ENCODE measurements at places on chromosomes 13 and 19.
A peak's percentile ranks its signal among the peaks of the same experiment; 100 is the strongest.

GRCh38 chr13:85651440-85651839 is 147.8 kb downstream of the SLITRK6 start:
- DNase-seq = no peak

DNA sequence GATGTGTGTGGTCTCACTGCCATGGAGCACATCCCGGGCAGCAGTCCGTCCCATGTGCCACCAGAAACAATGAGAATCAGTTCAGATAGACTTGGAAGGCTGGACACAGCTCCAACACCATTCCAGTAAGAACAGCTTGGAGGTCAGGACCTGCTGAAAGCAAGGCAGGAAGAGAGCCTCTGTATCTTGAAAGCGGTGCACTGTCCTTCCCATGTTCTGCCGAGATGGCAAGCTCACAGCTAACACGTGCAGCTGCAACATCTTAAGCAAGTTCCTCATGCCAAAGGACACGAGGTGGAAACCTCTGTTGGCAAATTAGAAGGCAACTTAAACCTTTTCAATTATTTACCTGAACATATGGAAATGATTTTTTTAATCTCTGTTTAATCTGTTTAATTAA is 175.4 kb downstream of the DLEU7 start:
- no peak for DNase-seq

DNA sequence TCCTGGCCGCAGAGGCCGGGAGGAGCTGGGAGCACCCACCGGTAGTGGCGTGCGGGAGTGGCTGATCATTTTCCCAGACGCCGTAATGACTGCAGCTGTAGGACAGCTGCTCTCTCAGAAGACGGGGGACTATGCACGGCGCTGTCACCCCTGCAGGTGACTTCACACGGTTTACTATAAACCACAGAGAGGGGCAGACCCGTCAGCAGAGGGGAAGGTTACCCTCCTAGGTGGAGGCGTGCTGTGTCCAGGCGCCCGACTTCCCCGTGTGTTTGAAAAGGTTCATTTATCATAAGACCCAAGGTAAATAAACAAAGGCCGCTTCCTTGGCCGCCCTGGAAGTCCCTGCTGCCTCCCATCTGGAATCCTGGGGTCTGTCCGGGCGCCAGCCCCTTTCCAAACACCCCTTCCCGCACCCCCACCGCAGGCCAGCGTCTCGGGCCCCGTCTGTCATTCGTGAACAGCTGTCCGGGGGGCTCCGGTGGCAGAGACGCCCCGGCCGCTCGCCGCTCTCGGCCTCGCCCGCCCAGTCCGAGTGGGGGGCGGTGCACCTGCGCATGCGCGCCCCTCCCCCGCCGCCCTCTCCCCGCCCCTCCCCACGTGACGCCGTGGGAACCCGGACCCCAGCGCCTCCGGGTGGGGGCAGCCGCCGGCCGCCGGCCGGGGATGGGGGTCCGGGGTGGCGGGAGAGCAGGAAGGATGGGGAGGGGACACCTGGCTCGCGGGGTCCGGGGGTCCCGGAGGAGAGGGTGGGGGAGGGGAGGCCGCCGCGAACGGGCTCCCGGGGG is 915 bp downstream of the SHC2 start:
- peak; percentile 34 for DNase-seq

DNA sequence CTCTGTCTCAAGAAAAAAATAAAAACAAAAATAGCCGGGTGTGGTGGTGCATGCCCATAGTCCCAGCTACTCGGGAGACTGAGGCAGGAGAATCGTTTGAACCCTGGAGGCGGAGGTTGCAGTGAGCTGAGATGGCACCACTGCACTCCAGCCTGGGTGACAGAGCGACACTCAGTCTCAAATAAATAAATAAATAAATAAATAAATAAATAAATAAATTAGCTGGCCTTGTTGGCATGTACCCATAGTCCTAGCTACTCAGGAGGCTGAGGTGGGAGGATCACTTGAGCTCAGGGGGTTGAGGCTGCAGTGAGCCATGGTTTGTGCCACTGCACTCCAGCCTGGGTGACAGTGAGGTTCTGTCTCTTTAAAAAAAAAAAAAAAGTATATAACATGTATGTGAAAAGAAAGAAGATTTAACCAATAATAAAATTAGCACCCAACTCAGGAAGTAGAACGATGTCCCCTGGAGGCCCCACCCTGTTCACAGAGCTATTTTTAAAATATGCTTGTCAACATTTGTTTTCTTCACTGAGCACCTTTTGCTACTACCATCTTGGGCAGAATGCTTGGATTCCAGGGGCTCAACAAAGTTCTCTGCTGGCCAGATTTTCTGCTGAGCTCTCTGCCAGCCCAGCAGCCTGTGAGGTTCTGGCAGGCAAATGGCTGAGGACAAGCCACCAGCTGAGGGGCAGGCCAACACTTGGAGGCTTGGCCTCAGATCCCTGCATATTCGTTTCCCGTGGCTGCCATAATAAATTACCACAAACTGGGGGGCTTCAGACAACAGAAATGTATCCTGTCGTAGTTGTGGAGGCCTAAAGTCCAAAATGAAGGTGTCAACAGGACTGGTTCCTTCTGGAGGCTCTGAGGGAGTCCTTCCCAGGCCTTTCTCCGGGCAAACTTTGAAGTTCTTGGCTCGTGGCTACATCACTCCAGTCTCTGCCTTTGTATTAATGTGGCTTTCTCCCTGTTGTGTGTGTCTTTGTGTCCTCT is 5.2 kb downstream of the SLC25A42 start:
- no peak for DNase-seq

DNA sequence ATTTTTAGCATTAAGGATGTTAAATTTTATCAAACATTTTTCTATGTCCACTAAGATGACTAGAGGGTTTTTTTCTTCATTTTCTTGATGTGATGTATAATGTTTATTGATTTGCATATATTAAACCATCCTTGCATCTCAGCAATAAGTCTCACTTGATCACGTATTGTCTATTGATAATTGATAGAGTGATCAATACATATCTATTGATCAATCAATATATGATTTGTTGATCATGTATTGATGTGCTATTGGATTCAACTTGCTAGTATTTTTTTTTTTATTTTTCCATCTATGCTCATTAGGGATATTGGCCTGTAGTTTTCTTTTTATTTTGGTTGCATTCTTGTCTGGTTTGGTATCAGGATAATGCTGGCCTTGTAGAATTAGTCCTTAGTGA is 2202.0 kb downstream of the PCDH9 start:
- no peak for DNase-seq

DNA sequence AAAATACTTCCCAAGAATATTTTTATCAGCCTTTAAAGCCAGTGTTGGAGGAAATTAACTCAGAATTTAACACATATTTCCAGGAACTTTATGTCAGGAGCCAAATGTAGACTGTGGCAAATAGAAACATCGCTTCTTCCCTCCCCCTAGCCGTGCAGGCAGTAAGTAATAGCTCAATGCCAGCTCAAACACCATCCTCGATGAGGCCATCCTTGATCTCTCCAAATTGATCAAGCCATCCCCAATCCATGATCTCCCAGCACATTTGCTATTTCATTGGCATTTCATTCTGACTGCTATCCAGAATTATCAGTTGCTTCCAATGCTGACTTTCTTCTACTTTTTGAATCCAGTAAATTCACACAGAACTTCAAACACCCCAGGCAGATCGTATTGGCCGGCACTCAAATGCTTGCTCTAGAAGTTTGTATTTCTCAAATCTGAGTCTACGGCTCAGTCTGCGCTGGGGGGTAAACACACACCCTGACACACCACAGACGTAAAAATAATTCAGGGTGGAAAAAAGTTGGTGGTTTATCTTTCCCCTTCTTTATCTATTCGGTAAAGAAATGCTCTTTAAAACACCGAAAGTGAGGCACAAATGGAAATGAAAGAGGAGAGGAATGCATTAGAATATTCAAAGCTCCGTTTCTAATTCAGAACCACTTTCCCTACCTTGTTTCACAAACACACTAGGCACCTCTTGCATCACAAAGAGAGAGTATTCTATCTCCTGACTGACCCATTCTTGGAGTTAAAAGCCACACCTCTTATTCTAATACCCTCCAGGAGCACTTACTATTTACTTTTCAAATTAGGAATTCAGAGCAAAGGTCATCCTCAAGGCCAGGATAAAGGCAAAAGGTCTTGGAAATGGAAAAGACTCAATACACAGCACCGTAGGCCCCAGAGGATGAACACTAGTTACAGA is 991 bp downstream of the OBI1 start:
- no peak for DNase-seq

GRCh38 chr19:55702131-55702627 is 27.2 kb downstream of the EPN1 start:
- DNase-seq = no peak

DNA sequence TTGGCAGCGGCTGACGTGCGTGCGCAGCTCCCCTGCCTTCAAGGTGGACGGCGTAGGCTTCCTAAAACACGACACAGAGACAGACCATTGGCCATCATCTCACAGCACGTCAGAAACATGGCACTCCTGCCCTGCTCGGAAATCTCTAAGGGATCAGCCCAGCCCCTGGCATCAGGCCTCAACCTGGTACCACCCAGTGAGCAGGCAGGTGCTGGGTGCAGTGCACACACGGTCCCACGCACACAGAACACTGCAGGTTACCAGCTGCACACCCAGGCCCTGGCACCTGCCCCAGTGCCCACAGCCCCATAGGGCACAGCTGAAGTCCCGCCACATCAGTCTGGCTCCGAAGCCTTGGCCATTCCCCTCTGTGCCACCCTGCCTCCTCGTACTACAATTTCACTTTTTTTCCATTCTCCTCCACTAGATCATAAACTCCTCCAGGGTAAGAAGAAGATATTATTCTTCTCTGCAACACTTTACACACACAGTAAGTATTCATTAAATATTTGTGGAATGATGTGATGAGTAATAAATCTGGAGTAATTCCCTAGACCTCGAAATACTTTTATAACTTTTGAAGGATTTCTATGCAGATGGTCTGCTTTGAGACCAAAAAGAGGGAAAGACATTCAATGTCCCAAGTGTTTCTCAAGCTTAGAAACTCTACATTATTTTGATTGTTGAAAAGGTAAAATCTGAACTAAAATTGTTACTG is 156.4 kb downstream of the COL4A1 start:
- DNase-seq = no peak

- no peak for DNase-seq
These were observed 5.1 kb downstream of the CHERP start for GRCh38 chr19:16537111-16537510.

DNA sequence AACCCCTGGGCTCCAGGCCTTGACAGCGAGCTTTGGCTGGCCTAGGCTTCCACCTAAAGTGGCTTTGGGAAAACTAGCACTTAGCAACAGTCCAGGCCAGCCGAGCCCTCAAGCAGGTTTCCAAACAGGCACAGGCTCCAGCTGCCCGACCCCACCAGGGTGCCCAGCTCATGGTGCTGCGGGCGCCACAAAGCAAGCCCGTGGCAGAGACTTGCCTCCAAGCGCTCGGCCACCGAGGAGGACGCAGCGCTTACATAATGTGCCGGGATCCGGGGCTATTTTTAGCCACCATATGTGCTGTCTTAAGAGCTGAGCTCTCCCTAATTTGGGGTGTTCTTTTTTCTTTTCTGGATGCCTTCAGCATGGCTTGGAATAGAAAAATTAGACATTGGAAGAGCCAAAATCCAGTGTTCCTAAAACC is 56.1 kb upstream of the F7 start:
- DNase-seq = no peak

DNA sequence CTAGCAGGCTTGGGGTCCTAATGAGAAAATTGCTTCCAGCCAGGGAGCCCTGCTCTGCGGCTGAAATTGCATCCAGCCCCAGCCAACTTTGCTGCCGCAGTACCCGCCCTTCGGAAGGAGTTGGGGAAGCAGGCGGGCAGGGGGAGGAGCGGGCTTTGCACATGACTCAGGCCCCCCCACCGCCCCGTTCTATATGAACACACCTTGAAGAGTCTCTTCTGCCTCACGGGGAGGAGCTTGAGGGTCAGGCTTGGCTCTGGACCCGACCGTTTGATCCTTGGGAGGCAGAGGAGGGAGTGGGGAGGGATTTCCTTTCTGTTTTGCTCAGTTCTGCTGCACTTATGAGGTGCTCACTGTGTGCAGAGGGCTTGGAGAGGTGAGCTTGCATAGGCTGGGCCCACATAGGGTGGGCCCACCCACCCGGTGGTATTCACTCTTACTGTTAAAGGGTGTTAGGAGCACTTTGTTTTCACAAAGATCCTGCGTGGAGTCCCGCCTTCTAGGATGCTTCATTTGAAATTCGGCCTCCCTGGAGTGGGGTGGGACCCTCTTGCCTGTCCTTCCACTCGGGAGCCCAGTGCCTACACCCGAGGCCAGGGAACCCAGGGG is 46.5 kb downstream of the LYL1 start:
- DNase-seq = no peak

GRCh38 chr13:50197705-50198104 is 182.5 kb downstream of the KCNRG start:
- no peak for DNase-seq

DNA sequence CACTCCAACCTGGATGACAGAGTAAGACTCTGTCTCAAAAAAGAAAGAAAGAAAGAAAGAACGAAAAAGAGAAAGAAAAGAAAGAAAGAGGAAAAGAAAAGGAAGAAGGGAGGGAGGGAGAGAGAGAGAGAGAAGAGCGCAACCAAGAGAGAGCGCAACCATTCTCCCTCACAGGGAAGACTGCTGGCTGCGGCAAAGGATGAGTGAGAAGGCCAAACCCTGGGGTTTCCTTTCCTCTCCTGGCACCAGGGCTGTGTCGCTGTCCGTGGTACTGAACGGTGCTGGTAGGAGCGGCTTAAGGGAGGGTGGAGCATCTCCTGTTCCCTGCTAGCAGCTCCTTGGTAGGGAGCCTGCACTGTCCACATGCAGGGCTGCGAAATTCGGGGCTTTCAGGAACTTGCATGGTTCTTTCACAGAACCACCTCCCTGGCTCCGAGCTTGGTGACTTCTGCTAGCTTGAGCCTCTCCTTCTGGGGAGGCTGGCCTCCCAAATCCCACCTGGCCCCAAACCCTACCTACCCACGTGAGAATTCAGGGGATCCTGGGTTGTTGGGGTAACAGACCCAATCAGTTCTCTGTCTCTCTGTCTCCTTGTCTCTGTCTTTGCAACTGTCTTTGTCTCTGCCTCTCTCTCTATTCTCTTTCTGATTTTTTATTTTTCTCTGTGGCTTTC is 51.1 kb upstream of the ZNRF4 start:
- DNase-seq = peak; percentile 62

DNA sequence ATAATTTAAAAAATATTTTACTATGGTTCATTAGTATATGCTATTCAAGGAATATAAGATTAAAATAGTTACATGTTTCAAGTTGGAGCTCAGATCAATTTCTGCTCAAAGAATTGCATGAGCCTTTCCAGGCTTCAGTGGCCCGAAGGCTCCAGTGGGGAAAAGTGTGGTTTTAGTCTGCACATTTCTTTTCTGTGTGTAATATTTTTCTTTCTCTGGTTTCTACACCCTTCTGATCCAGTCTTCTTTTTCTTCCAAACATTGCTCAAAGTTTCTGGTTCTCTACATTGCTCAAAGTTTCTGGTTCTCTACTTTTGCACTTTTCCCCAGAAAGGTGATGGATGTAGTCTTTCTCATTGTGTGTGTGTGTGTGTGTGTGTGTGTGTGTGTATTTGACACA is 64.7 kb upstream of the OXGR1 start:
- no peak for DNase-seq

GRCh38 chr19:57099199-57099661 is 20.6 kb upstream of the USP29 start:
- DNase-seq = peak; percentile 69

GRCh38 chr19:4547303-4548237 is 7.7 kb upstream of the LRG1 start:
- DNase-seq = no peak

Data from stimulated activated CD4-positive, alpha-beta T cell treated with anti-CD3 and anti-CD28 coated beads, Interleukin-2, amount 100 ng/mL, for 48 hours (primary cell).